Immature natural killer cell (primary cell): ENCODE measurements at places on chromosomes 16 and 17. TPM values are rescaled to one million over a fixed set of nuclear protein-coding genes. Genes with fewer than 3 reads are reported as not detected.

DNA sequence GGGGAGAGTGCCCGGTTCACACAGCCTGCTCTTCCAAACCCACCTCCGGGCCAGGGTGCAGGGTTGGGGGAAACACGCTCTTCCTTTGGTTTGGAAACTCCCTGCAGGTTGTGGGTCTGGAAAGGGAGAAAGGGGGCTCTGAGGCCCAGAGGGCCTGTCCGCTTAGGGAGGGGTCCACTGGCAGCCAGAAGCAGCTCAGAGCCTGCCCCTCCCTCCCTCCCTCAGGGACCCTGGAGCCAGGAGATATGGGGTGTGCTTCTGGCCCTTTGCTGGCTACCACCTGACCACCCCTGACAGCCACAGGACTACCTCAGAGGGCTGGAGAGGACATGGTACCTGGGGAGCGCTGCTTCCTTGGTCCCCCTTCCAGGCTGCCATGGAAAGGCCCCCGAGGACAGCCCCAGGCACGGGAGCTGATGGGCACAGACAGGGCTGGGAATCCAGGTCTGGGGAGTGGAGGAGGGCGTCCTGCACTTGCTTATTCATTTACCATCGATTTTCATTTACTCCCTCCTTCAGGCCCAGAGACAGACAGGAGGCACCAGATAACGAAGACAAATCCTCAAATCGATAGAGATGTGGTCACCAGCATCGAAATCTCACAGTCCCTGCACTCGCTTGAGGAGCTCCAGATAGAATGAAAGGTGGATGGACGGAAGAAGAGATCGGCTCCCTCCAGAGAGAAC lies 48.4 kb upstream of the DOC2B start:
- no peak for DNase-seq

The RHBDF1 gene
- polyA plus RNA-seq = 0.24 TPM

GRCh38 chr16:3983081-3983520 lies 102.6 kb upstream of the CREBBP start:
- peak; percentile 43 for DNase-seq

DNA sequence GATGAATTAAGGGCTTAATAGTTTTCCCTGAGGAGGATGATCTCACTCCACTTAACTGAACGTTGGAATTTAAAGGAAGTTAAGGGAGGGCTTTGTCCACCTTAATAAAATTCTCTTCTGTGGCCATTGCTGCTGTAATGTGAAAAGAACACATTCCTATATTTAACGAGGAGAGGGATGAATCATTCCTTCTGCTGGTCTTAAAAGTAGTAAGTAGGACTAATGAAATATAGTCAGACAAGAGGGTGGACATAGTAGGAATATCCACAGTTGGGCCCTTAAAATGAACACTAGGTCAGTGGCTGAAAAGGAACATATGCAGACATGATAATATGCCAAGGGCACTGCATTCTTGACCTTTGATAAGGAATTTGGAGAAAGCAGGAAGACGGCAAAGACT lies 405.6 kb downstream of the PMP22 start:
- DNase-seq = no peak

- no peak for DNase-seq
These were observed 25.5 kb downstream of the STH start for GRCh38 chr17:46024590-46024989.

DNA sequence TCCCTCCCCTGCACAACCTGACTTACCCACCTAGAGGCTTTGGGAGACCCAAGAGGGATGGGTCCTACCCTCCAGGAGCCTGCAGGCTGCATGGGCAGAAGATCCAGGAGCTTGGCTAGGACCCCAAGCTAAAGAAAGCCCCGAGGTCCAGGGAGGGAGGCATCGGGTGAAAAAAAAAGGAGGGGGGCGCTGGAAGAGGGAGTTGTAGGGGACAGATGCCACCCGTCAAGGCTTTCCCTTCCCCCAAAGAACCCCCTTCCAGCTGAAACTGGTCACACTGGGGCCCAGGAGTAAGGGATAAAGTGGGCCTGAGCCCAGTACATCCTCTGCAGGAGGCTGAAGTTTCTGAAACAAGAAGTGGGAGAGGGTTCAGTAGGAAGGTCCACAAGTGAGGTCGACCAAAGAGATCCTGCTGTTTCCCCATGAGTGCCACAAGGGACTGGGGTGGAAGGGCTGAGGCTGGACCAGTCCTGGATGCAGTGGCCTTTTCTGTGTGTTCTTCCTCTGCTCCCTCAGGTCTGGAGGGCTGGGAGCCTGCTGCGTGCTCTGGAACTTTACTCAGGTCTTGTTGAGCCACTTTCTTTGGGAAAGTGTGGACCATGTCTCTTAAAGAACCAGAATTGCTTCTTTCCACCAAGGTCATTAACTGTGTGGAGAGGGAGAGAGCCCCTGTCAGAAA lies 14.2 kb upstream of the CBFB start:
- no peak for DNase-seq

The C17orf75 gene
- polyA plus RNA-seq = 12.0 TPM

DNA sequence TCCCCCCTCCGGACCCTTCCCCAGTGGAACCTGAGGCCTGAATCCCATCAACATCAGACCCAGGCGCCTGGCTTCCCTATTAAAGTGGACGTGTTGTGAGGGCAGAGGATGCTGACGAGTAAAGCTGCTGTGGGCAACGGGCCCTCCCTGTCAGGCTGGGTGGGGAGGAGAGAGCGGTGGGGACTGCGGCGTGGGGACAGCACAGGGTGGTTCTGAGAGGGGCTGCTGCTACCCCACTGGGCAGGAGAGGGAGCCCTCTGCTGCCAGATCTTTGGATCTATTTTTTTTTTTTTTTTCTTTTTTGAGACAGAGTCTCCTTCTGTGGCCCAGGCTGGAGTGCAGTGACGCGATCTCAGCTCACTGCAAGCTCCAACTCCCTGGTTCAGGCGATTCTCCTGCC lies 5.9 kb downstream of the CA5A start:
- no peak for DNase-seq

DNA sequence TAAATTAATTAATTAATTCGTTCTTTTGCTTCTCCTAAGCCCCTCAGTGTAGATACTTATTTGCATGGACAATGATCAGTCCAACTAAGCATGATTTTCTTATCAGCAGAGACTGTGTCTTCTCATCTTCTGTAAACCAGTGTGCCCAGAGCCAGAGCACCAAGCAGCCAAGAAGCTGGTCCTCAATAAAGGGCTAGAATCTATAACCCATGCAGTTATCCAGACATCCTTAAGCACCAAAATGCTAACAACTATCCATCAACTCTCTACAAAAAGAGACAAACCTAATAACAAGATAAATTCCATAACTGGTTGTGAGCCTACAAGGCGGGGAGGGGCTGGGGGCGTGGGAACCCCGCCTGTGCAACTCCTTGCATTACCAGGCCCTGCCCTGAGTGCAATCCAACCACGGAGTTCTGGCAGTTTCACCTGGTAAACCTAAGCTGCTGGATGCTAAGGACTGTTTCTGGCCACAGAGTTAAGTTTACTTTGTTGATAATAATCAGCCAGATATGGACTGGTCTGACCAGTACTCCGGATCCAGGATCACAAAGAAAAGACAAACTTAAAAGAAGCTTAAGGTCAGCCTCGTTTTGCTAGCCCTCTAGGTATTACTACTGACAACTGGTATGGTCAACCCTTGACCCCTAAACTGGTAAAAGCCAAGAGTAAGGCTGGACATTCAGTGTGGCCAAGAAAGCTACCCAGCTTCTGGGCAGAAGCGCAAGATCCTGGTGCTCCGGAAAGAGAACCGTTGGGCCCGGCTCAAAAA lies 51.5 kb downstream of the ZFHX3 start:
- no peak for DNase-seq

DNA sequence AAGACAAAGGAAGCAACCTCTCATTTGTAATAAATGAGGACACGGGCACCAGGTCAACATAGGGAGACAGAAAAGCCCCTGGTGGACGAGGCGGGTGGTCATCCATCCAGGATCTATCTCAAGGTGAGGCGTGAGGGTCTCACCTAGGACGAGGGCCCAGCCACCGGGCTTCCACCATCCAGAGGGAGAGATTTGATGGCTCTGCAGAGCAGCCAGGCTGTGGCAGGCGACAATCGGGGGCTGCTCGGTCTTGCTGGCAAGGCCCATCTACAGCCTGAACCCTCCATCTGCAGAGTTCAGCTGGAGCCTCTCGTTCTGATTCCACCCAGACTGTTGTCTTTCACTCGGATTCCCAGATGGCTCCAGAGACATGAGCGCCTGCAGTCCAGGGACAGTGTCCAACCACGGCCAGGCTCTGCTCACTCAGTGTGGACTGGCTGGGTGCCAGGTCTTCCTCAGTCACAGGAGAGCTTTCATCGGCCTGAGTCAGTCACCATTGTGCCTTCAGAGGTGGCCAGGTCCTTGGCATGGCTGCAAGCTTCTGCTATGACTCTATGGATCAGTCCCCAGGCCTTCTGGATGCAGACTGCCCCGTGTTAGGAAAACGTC lies 5.9 kb downstream of the LITAFD start:
- DNase-seq = no peak

DNA sequence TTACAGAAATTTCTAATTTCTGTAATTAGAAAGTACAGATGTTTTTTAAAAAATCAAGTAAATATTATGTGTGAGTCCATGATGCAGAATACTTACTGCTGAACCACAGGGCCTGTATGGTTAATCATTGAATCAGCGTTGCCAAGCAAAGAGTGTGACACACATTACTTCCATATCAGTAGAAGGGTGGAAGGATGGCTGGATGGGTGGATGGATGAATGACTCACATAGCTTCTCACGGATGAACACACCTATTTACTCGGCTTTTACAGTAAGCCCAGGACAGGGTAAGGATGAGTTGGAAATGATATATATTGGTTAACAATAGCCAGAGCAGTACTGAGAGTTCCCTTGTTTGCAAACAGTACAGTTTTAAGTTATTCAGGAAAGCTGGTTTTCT lies 495.9 kb upstream of the RBFOX1 start:
- no peak for DNase-seq

The PRAC2 gene
- polyA plus RNA-seq = not detected

The NPIPB9 gene
- polyA plus RNA-seq = not detected

GRCh38 chr17:34259146-34259545 lies 4.1 kb downstream of the CCL2 start:
- DNase-seq = no peak

The PPY gene
- not detected for polyA plus RNA-seq

DNA sequence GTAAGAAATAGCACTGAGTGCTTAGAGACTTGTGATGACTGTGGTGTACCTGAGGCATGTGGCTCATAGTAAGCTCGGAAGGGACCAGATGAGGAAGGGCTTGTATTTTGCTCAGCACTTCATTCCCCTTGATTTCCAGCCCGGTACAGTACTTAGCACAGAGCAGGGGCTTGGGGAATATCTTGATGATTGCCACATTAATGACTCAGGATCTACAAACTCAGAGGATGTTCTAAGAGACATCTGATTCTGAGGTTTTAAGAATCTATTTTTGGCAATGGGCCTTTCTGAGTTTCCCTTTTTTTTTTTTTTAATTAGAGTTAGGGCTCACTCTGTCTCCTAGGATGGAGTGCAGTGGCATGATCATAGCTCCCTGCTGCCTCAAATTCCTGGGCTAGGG lies 9.1 kb downstream of the ASPHD1 start:
- DNase-seq = no peak

The GRAP gene
- polyA plus RNA-seq = 18.3 TPM

The UMOD gene
- polyA plus RNA-seq = not detected

- DNase-seq = peak; percentile 67
These were observed 9.9 kb downstream of the MXRA7 start for GRCh38 chr17:76700617-76701470.
